ENCODE measurements at places on chromosomes 12 and 14. TPM values are rescaled to one million over a fixed set of nuclear protein-coding genes. Genes with fewer than 3 reads are reported as not detected.

The TAMALIN gene
- total RNA-seq = 7.4 TPM

The PDE6H gene
- total RNA-seq = not detected

The ANG gene
- 0.99 TPM for total RNA-seq

The C12orf42 gene
- 1.1 TPM for total RNA-seq

The PRB2 gene
- total RNA-seq = not detected

The TPPP2 gene
- not detected for total RNA-seq

The USP5 gene
- 60.9 TPM for total RNA-seq

The RBM23 gene
- total RNA-seq = 170 TPM

The GLIPR1L1 gene
- not detected for total RNA-seq

The KRT72 gene
- total RNA-seq = not detected

The ACVRL1 gene
- total RNA-seq = 2.0 TPM

The KLRD1 gene
- total RNA-seq = 0.06 TPM

The TAS2R14 gene
- total RNA-seq = 7.0 TPM

The LGR5 gene
- total RNA-seq = 0.71 TPM

The SPTLC2 gene
- total RNA-seq = 12.3 TPM

The ASCL1 gene
- total RNA-seq = not detected

The HOXC13 gene
- total RNA-seq = not detected

The CFAP251 gene
- 1.5 TPM for total RNA-seq

The PPFIA2 gene
- total RNA-seq = 1.4 TPM

The SELPLG gene
- not detected for total RNA-seq

The AQP6 gene
- 0.12 TPM for total RNA-seq

The SMIM41 gene
- not detected for total RNA-seq

The EML5 gene
- total RNA-seq = 0.71 TPM

The GPR162 gene
- 10.0 TPM for total RNA-seq

The GSG1 gene
- total RNA-seq = not detected

The NCKAP5L gene
- 19.0 TPM for total RNA-seq

The KRT83 gene
- total RNA-seq = not detected

The DHH gene
- total RNA-seq = not detected

The KCNH5 gene
- 1.9 TPM for total RNA-seq

The KLRC3 gene
- total RNA-seq = not detected

The SLC39A5 gene
- total RNA-seq = 0.54 TPM

The NUAK1 gene
- 11.9 TPM for total RNA-seq

The STAT2 gene
- 105 TPM for total RNA-seq

The METTL17 gene
- 155 TPM for total RNA-seq

The KRT71 gene
- total RNA-seq = not detected

The FGF23 gene
- total RNA-seq = 0.58 TPM
